Stimulated activated naive CD4-positive, alpha-beta T cell (primary cell): ENCODE measurements at places on chromosomes 3 and 15.

DNA sequence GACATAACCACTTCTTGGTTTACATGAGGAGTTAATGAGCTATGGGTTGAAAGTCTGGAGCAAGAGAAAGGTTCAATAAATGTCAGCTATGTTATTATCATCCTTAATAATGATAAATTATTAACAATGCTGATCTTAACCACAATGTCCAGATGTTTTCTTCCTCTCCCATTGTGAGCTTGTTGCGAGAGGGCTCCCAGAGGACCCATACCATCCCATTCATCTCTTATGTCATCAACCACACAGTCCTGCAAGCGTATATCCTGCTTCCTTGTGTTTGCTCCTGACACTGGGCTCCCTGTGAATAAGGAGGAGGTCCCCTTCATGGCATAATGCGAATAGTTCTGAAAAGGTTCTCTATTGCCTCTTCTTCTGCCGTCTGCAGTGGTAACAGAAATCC is 266.8 kb downstream of the TLE3 start:
- DNase-seq = no peak

DNA sequence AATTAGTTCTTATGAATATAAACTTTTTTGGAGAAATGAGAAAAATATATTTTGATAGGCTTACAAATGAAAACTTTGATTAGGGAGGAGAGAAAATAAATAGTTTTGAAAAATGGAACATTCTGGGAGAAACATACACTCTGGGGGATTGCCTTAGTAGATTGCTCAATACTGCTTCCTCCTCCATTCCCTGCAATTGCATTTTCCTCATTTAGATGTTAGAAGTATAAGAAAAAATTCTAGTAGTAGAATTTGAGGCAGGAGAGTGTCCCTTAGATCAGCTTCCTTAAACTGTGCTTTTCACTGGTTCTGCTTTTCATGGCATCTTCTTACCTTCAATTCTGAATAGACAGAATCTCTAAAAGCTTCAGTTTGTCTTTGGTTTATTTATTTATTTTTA is 46.2 kb upstream of the CTDSPL2 start:
- no peak for DNase-seq

DNA sequence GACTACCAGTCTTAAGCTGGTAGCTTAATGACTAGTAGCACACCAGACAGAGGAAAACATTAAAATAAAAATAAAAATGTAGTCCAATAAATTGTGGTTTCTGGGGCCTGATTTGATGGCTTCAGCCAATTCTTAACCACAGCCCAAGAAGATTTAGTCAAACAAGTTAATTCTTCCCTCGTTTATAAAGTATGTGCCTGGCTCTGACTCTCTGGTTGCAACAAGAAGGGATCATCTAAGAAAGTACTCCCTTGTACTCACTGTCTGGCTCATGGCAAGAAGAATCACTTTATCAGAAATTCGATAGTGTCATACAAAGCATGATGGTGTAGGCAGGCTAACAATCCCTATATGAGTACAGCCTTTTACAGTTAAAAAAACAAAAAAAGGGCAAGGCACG is 141.9 kb downstream of the P3H2 start:
- DNase-seq = no peak

DNA sequence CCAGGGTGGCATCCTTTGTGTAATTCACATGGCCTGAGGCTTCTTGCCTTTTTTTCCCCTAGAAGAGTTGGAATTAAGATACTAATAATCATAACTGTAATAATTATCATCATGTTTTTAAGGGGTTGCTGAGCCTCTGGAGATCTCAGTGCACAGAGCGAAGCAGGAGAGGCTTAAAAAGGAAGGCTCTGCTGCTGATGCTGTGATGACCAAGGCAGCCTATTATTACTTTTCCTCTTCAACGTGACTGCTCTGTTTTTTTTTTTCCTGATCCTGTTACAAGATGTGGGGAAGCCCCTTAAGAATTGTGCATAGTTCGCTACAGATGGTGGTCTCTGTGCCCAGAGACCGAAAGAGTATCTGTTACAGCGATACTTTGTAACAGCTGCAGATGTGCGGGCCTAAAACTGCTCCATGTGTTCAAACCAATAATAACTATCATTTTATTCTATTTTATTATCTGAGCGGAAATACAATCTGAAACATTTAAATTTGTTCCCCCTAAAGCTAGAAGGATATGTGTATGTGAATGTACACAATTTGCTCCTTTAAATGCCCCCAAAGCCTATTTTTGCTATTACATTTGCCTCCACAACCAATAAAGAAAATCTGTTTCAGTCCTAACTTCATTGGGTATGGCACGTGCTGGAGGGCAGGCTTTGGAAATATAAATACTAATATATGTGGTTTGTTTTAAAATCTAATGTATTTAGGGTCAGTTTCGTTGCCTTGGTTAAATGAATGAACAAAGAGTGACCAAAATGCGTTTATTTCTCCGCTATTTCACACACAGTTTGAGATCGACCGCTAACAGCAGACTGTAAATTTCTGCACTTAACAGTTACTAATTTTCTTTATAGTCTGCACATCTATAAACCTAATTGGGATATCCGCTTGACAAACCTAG is 4.6 kb downstream of the SHOX2 start:
- DNase-seq = no peak

DNA sequence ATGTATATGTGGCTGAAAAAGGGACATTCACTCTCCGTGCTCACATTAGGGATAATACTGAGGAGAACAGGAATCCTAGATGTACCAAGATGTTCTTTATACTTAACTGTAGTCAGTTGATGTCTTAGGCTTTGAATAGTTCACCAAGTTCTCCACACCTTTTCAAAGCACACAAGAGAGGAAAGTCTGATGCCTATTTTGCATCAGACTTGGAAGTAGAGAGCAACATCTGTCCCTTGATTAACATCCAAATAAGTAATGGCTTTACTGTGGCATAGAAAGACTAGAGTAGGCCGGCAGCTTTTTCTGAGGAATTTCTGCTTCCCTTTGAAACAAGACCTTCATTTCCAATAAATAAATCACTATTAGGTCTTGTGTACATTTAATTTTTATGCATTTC is 34.0 kb downstream of the PIGB start:
- DNase-seq = no peak

DNA sequence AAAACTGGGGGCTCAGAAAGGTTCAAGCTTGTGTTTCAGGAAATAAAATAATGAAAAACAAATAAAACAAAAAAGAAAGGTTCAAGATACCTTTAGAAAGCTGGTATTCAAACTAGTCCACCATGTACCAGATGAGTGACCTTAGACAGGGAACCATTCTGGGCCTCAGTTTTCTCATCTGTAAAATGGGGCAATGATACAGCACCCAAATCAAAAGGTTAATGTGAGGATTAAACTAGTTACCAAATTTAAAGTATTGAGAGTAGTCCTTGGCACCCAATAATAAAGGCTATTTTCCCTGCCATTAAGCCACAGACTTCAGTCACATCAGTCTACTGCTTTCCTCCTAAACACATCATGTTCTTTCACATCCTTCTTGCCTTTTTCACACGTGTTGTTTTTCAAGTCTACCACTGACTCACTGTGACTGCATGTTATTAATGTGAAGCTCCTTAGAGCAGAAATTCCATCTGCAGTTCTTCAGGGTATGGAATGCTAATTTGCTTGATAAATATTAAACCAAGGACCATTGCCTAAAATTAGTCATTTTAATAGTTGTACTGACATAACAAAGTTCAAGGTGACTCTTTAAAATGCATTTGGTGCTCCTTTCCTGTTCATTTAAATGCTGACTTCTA is 19.9 kb downstream of the TAMM41 start:
- no peak for DNase-seq

- no peak for DNase-seq
Observed at GRCh38 chr3:9224490-9224889, 25.0 kb downstream of the SRGAP3 start.

DNA sequence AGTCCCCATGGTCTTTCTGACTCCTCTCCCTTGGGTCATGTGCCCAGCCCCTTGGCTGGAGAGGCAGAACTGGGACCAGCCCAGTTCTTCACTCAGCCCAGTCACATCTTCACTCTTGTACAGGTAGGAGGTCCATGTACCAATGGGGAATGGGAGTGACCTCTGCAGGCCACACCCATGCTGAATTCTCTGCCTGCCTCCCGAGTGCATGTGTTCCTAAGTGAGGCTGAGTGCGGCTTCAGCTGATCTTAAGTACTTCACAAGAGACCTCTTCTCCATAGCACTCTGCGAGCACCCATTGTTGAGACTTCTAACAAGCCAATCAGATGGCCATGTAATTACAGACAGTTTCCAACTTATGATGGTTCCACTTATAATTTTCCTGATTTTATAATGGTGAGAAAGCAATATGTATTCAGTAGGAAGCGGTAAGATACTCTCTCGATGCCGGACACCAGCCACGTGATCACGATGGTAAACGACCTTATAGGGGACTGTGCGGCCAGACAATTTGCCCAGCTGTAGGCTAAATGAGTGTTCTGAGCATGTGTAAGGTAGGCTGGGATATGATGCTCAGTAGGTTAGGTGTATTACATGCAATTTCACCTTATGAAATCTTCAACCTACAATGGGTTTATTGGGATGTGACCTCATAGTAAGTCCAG is 112.1 kb downstream of the KLF13 start:
- no peak for DNase-seq

GRCh38 chr3:50982540-50983325 is 308.0 kb downstream of the DOCK3 start:
- no peak for DNase-seq

DNA sequence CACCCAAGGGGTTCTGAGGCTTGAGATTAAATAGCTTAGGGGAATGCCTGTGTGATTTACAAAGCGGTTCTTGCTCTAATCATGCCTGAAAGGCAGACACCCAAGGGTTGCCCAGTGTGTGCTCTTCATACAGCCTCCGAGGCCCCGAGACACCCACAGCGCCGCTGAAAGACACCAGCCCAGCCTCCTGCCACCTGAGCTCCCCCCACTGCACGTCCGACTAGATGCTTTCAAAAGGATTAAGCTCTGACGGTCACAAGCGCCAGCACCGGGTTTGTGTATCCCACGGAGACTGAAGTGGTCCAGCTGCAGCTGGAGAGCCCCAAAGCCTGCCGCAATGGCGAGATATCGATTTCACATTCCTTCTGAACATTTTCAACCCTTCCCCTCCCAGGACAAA is 50.3 kb downstream of the SPATA12 start:
- no peak for DNase-seq

DNA sequence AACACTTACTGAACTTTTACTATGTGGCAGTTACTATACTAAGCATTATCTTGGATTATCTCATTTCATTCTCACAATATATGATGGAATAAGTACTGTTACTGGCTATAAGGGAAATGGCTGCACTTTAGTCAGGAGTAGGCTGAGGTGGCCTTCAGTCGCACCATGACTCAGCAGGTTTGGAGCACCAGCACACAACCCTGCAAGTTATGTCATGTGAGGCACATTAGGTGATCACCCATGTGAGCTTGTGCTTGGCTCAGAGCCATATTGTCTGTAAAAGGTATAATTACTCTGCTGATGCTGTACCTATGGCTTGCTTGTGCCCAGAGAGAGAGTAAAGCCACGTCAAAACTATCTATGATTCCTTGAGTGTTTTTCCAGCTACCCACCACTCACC is 54.1 kb upstream of the TIPARP start:
- no peak for DNase-seq

DNA sequence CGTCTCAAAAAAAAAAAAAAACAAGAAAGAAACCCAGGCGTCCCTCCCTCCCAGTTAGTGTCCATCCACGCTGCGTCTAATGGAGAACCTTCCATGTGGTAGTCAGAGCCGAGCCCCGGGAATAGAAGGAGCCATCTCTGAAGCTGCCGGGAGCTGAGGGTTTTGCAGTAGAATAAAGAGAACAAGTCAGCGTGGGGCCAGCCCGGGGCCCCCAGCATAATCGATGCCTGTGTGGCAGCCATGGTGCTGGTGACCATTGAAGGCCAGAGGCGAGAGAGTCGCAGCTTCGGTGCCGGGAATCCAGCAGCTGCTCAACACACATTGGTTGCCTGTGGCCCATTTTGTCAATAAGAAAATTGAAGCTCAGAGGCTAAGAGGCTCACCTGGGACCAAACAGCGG is 151.7 kb downstream of the CHSY1 start:
- no peak for DNase-seq

GRCh38 chr3:190004656-190005055 is 116.0 kb downstream of the P3H2 start:
- no peak for DNase-seq

DNA sequence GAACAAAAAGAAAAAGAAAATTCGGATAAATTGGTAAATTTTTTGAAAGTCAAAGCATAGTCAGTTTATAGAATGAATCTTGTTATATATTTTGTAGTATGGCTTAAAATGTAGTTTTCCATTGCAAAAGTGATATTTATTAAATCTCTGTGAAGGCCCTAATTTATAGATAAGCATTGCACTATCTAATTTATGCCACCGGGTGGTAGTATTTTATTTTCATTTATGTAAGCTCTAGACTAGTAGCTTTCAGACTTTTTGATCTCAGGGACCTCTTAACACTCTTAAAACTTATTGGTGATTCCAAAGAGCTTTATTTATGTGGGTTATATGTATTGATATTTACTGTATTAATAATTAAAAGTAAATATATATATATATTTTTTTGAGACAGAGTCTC is 133.9 kb upstream of the LRRFIP2 start:
- DNase-seq = no peak

- DNase-seq = no peak
Observed at GRCh38 chr3:68793759-68794701, 138.3 kb downstream of the TAFA4 start.

DNA sequence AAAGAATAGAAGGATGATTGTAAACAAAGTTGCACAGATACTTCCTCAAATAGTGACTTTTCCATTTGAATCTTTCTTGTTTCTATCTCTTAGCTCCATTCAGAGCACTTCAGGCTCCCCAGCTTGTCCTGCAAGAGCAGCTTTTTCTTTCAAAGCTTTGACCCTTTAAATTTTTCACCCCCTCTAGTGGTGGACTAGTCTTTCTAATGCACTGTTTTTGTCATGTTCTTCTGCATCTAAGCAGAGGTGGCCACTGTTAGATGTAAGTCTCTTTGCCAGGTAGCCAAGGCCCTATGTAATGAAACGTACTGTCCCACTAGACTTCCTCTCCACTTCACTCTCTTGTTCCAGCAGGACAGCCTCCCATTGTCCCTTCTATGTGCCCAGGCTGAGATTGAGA is 74.0 kb upstream of the MANF start:
- no peak for DNase-seq

- no peak for DNase-seq
Observed at GRCh38 chr3:184579513-184579912, 17.9 kb downstream of the EPHB3 start.

DNA sequence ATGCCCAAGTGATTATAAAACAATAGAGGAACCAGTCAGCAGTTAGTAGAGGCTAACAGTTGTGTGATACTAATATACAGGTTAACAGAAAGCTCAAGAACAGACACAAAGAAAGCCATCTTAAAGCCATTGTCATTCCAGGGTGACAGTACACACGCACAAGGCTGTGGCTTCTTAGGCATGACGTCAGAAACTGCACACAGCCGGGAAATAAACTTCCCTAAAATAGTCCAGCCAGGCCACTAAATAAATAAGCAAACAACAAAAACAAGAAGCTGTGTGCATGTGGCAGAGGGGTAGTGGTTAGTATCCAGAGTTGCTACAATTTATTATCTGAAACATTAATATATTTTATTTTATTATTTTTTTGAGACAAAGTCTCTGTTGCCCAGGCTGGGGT is 49.8 kb downstream of the PPCDC start:
- DNase-seq = no peak
